Liver (tissue), 10 donors: ENCODE measurements at places on chromosomes 12 and 14. TPM values are rescaled to one million over a fixed set of nuclear protein-coding genes. Genes with fewer than 3 reads are reported as not detected.

DNA sequence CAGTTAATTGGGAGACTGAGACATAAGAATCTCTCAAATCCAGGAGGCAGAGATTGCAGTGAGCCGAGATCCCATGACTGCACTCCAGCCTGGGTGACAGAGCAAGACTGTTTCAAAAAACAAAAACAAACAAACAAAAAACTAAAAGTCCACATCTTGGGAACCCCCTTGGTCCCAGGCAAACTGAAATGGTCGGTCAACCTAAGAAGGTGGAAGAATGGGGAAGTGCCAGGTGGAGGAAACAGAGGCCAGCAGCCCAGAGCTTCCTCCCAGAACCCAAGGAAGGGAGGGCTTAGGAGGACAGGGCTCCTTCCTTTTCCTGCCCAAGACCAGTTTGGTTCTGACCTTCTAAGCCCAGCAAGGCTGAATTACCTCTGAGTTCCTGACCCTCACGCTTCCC is 121.0 kb upstream of the FUT8 start:
- DNase-seq = no peak

DNA sequence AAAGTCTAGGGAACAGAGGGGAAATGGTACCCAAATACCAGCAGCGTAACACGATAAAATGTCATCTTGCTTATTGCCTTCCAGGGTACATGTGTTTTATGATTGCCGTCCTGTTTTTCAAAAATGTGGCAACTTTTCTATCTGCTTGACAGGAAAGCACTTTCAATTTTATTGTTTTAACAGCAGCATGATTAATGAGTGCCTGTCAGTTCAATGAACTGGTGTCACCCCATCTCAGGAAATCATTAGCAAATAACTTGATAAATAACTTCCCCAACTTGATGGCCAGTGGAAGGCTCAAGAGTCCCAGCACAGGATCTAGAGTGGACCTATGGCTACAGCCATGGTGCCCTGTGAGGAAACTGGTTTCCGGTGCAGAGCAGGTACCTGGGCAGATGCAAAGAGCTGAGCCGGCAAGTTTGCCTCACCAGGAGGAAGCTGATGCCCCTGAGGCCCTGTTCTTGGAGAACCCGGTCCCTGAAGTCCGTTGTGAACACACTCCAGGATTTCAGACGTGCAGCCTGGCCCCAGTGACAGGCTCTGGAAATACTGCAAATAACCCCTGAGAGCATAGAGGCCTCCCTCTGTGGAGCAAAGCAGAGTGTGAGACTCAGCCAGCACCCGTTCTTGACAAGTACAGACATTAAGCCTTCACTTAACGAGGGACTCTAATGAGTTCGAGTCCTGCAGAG is 173.5 kb upstream of the SFSWAP start:
- no peak for DNase-seq

DNA sequence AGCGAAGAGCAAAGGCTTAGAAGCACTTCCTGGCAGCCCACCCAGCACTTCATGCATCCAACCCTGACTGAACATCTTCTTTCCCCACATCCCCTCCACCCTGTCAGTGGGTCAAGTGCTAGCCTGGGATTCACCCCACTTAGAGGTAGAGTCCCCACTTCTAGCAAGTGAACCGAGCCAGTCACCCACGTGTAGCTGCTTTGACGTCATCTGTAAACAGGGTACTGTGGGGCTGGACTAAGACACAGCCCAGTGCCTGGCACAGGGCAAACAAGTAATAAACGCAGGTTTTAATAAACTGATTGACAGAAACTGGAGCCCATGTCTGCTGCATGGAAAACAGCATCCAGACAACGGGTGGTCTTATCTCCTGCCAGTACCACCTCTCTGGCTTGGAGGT is 61.7 kb downstream of the ITPK1 start:
- DNase-seq = no peak

DNA sequence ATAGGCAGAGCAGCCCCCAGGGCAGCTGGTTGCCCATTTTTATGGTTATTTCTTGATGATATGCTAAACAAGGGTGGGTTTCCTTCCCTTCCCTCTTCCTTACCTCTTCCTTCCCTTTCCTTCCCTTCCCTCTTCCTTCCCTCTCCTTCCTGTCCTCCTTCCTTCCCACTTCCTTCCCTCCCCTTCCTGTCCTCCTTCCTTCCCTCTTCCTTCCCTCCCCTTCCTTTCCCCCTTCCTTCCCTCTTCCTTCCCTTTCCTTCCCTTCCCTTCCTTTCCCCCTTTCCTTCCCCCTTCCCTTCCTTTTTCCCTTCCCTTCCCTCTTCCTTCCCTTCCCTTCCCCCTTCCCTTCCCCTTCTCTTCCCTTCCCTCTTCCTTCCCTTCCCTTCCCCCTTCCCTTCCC is 87.7 kb downstream of the MAP1LC3B2 start:
- DNase-seq = no peak

DNA sequence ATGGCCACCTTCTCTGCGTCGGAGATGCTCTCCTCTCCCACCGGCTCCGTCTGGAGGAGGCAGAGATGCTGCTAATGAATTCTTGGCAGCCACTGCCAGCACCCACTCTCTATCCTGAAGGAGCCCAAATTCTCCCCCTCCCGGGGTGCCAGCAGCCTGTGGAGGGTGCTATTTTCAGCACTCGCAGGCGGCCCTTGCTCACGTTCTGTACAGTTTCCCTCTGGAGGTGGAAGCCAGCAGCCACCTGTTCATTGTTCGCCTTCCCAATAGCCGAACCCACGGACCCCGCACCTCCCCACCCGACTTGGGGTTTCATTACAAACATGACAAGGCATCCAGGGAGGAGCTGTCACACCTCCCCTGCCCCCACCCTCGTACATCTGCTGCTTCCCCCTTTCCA is 27.8 kb downstream of the SNRNP35 start:
- no peak for DNase-seq

GRCh38 chr12:79678306-79678705 is 12.5 kb downstream of the PAWR start:
- DNase-seq = no peak

DNA sequence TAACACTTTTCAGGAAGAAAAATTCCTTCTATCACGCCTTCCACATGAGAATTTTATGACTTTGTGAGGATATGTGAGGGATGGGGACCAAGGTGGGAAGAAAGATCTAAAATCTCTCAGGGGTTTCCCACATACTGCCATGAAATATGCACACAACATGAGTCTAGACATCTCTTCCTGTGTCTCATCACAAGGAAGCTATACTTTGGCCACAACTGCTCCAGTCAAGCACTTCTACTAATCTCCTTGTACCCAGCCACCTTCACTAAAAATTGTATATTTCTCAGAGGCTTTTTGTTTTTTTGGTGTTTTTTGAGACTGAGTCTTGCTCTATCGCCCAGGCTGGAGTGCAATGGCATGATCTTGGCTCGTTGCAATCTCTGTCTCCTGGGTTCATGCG is 3.2 kb downstream of the OSBPL8 start:
- DNase-seq = no peak

- no peak for DNase-seq
Measured at GRCh38 chr12:77062846-77063461, 2.4 kb downstream of the E2F7 start.

GRCh38 chr12:77549383-77550128 is 281.1 kb upstream of the NAV3 start:
- DNase-seq = no peak

- no peak for DNase-seq
Measured at GRCh38 chr14:58912799-58913432, 275.2 kb downstream of the DACT1 start.

- DNase-seq = no peak
Measured at GRCh38 chr14:86858031-86858430, 1135.0 kb downstream of the GALC start.

- DNase-seq = no peak
Measured at GRCh38 chr14:22737052-22737451, 29.4 kb upstream of the OXA1L start.

- no peak for DNase-seq
Measured at GRCh38 chr12:113322343-113322742, 12.6 kb downstream of the SLC8B1 start.

DNA sequence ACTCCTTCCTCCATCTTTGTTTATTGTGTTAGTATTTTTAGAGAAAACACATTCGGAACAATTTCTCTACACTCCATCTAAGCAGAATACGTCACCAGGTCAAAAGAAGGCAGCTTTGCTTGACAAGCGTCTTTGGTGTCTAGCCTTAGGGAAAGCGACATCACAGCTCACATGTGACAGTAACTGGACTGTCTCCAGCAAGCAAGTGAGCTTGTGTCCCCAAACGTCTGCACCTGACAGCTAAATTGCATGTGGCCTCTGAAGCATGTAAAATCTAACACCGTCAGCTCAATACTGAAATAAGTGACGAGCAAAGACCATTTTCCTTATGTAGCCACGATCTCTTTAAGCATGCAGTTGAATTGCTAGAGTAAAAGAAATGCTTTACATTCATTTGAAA is 509.8 kb downstream of the GLT1D1 start:
- DNase-seq = no peak

GRCh38 chr14:100173353-100173752 is 13.9 kb upstream of the DEGS2 start:
- no peak for DNase-seq

GRCh38 chr12:92502417-92503028 is 200.3 kb upstream of the PLEKHG7 start:
- DNase-seq = no peak

DNA sequence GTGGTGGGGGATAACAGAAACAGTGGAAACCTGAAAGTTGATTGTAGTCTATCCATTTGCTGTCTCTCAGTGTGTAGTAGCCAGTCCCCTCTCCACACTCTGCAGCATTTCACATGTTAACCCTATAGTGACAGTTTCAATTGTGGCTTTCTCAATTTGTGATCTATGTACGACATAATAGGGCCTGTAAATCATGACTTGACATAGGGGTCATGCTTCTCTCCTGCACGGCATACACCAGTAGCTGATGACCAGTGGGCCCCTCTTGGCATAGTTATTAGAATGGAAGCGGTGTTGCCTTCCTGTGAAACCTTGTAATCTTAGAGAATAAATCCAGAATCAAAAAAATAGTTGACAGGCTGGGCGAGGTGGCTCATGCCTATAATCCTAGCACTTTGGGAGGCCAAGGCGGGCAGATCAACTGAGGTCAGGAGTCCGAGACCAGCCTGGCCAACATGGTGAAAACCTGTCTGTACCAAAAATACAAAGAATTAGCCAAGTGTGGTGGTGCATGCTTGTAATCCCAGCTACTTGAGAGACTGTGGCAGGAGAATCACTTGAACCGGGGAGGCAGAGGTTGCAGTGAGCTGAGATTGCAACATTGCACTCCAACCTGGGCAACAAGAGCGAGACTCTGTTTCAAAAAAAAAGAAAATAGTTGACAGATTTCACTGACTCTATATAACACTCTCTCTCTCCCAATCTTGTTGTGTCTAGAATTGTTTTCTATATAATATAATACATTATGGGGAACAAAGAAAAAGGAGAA is 44.6 kb upstream of the VSX2 start:
- no peak for DNase-seq

GRCh38 chr14:69012256-69012953 is 33.3 kb upstream of the ACTN1 start:
- no peak for DNase-seq

- no peak for DNase-seq
Measured at GRCh38 chr12:39269492-39269891, 173.4 kb downstream of the KIF21A start.

DNA sequence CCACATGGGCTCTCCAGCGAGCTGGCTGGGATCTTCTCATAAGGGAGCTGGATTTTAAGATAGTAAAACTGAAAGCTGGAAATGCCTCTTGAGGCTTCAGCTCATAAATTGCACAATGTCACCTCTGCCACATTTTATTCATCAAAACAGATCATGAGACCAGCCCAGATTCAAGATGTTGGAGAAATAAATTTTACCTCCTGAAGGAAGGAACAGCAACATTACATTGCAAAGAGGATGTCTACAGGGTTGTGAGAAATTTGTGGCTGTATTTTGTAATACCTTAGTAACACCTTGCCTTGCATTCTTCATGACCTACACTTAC is 43.1 kb upstream of the KRR1 start:
- no peak for DNase-seq

DNA sequence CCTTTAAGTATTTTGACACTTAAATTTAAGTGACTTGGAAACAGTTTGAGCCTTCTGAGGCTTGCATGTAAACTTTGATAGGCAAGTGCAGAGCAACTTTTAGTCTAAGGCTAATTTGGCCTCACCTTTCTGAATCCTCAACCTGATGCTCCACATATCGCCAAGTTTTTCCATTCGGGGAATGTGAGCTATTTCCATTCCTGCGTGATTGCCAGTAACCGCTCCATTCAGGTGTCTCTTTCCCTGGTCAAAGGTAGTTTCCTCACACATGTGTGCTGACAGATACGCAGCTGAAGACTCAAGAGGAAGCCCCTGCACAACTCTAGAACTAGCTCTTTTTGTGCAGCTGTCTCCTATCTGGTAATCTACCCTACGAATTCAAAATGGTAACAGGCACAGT is 25.4 kb upstream of the FUT8 start:
- DNase-seq = no peak

GRCh38 chr14:77033622-77034589 is 5.4 kb upstream of the IRF2BPL start:
- peak; percentile 60 for DNase-seq

DNA sequence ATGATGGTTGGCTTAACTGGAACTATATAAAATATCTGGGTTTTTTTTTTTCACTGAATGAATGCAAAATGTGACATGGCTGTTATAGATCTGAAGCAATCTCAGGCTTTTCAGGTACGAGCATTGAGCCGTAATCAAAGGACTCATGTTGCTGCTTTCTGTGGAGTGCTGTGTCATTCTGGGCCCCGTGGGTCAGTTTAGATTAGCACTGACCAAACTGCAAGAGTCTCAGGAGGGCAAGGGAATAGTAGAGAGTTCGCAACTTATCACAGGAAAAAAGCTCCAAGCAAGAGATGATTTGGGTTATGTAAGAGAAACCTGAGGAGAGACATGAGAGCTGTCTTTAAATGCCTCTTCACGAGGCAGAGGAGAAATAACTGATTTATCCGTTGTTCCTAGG is 59.1 kb downstream of the UBR7 start:
- no peak for DNase-seq

DNA sequence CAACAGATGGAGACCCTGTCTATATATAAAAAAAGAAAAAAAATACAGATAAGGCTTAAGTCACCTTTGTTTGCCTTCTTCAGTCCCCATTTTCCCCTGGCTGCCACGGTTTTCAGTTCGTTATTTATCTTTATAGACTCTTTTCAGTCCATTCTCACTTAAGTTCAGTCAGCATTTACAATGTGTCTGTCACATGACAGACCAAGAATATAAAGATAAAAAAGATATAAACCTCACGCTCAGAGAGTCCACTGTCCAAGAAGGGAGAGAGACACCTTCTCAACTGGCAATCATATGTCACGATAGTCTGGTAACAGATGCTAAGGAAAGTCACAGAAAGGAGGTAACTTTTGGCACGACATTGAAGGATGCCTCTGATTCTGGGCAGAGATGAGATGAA is 13.4 kb upstream of the POLR3B start:
- no peak for DNase-seq

Gene UNC79
- total RNA-seq = 0.05 TPM

Gene DPF3
- 3.2 TPM for total RNA-seq

Gene KRT1
- total RNA-seq = not detected

Gene ANO2
- 0.05 TPM for total RNA-seq

Gene TSPAN31
- 26.9 TPM for total RNA-seq

Gene KRT80
- 0.05 TPM for total RNA-seq

Gene JDP2
- 8.6 TPM for total RNA-seq

Gene ADGRD1
- 7.1 TPM for total RNA-seq

Gene CFAP54
- total RNA-seq = 0.19 TPM

Gene MRPL51
- 37.6 TPM for total RNA-seq

Gene CLEC1B
- total RNA-seq = 28.0 TPM

Gene LRCOL1
- 2.6 TPM for total RNA-seq

Gene PLEKHG7
- 0.17 TPM for total RNA-seq
